Spinal cord (tissue), 10 donors: ENCODE measurements at places on chromosomes 5 and 9. TPM values are rescaled to one million over a fixed set of nuclear protein-coding genes. Genes with fewer than 3 reads are reported as not detected.

The MEIKIN gene
- 0.17 TPM for total RNA-seq

The CAAP1 gene
- 28.3 TPM for total RNA-seq

The ELAVL2 gene
- 35.8 TPM for total RNA-seq

The GRK6 gene
- total RNA-seq: 22.5 TPM

The FBXO4 gene
- 16.1 TPM for total RNA-seq

The RNF208 gene
- 3.0 TPM for total RNA-seq

The ITGA2 gene
- total RNA-seq: 14.1 TPM

The CDX1 gene
- total RNA-seq: 0.28 TPM

The LCP2 gene
- 10.2 TPM for total RNA-seq

The NEURL1B gene
- total RNA-seq: 8.5 TPM

The GARIN3 gene
- not detected for total RNA-seq

The OSMR gene
- total RNA-seq: 13.7 TPM

The SMIM32 gene
- total RNA-seq: 1.6 TPM

The PCDHGB7 gene
- 14.3 TPM for total RNA-seq

The TXNDC8 gene
- not detected for total RNA-seq

The PDCD1LG2 gene
- total RNA-seq: 0.22 TPM

The DOLPP1 gene
- 15.8 TPM for total RNA-seq

The SMIM33 gene
- total RNA-seq: not detected

The EQTN gene
- 0.61 TPM for total RNA-seq

The C5 gene
- 9.1 TPM for total RNA-seq

The RIMOC1 gene
- total RNA-seq: 34.1 TPM

The ASPN gene
- total RNA-seq: 118 TPM

The TLX3 gene
- 2.0 TPM for total RNA-seq

The SNX18 gene
- 31.6 TPM for total RNA-seq

The OSTF1 gene
- 36.3 TPM for total RNA-seq

The GABRA6 gene
- total RNA-seq: 0.06 TPM

The C1QTNF2 gene
- 5.1 TPM for total RNA-seq

The CCDC171 gene
- total RNA-seq: 28.3 TPM

The CATSPER3 gene
- total RNA-seq: 0.79 TPM

The WDR31 gene
- 4.8 TPM for total RNA-seq

The OR2S2 gene
- not detected for total RNA-seq

The PLPPR1 gene
- 35.9 TPM for total RNA-seq

The SLC25A2 gene
- total RNA-seq: not detected

The TMOD1 gene
- 34.0 TPM for total RNA-seq

The PDLIM4 gene
- 10.6 TPM for total RNA-seq

The CNTNAP3B gene
- 22.4 TPM for total RNA-seq

The AIF1L gene
- total RNA-seq: 52.5 TPM

The CDK5RAP2 gene
- total RNA-seq: 36.5 TPM

The KIF12 gene
- 9.0 TPM for total RNA-seq

The FOXD4 gene
- total RNA-seq: 0.99 TPM

The DNAJC21 gene
- total RNA-seq: 32.0 TPM

The ST8SIA4 gene
- total RNA-seq: 22.8 TPM

The CARTPT gene
- 17.0 TPM for total RNA-seq

The LOX gene
- total RNA-seq: 88.1 TPM

The SAPCD2 gene
- 12.6 TPM for total RNA-seq
